ENCODE measurements at places on chromosomes 5 and 9. TPM values are rescaled to one million over a fixed set of nuclear protein-coding genes. Genes with fewer than 3 reads are reported as not detected.

Gene LCN1
- not detected for total RNA-seq

Gene SLC35A4
- total RNA-seq, result 23.7 TPM

Gene PCDH1
- 2.2 TPM for total RNA-seq

Gene TRPM6
- total RNA-seq, result not detected

Gene TRIM7
- total RNA-seq, result 16.1 TPM

DNA sequence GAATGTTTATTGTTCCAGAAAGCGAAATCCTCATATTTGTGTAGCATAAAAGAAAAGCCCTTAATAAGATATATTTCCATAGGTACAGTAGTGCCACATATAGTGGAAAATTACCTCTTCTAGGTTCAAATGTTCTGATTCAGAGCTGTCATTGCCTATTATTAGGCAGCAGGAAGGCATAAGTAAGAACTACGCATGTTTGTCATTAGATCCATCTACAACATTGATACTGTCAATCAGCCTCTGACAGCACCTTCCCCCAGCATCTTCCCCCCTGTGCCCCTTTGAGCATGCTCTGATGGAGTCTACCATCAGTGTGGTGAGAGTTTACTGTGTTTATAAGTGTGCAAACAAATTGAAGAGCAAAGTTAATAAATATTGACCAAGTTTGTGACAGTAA lies 816.1 kb downstream of the TLE4 start:
- DNase-seq, result no peak

GRCh38 chr9:20016611-20017010 lies 227.8 kb upstream of the SLC24A2 start:
- no peak for DNase-seq

GRCh38 chr9:126704892-126705766 lies 91.4 kb downstream of the LMX1B start:
- peak; percentile 50 for DNase-seq

DNA sequence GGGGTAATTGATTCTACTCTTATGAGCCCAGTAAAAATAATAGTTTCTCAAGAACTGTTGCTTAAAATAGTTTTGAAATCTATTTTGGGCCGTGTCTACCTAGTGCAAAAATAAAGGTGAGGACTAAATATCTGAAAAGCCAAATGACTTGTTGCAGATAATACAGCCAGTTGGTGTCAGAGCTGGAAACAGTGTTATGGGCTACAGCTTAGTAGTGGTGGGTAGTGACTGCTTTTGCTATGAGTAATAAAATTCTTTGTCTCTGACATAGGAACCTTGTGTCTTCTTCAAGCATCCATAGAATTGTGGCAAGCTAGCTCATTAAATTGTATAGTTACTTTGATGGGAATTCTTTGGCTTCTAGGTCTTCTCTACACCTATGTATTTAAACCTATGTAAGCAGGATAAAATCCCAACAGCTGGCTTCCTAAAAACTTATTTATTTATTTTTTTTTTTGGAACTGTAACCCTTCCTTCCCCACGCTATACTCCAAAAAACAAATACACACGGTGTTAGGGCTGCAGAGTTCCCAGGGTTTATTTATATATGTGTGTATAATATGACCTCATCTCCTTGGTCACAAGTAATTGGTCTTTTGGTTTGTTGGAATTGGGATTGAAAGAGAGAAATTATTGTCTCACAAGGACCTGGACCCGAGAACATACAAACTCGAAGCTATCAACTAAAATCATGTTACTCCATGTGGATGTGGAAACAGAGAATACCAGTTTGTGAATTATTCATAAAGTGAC lies 138.0 kb downstream of the NUDT12 start:
- peak; percentile 66 for DNase-seq

DNA sequence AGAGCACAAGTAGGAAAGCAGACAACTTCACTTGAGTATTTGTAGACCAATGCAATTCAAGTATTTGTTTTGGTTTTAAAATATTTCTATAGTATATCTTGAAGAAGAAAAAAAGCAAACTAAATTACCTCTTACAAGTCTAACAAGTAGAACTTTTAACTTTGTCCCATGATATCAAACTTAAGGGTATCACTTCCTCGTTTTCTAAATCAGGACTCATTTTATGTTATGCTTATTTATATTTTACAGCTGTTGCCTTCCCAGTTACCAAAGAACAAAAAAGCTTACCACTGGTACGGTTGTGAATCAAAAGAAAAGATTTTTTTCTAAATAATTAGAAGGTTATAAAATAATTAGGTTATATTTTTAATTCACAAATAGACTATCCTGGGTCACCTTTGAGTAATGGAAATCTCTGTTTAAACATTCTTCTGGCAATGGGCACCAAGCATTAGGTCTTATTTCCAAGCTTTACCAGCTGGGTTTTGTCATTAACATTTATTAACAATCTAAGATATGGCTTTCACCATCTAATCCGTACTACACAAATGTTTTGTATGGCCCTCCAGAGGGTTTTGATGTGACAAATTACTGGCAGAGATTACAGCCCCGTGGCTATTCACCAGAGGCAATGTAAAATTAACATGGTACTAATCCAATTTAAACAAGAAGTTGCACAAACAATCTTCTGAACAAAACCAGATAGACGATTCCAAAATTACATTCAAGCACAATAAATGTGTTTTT lies 63.6 kb downstream of the CEP120 start:
- DNase-seq, result no peak

GRCh38 chr5:10932426-10932825 lies 171.4 kb upstream of the DAP start:
- peak; percentile 44 for DNase-seq

DNA sequence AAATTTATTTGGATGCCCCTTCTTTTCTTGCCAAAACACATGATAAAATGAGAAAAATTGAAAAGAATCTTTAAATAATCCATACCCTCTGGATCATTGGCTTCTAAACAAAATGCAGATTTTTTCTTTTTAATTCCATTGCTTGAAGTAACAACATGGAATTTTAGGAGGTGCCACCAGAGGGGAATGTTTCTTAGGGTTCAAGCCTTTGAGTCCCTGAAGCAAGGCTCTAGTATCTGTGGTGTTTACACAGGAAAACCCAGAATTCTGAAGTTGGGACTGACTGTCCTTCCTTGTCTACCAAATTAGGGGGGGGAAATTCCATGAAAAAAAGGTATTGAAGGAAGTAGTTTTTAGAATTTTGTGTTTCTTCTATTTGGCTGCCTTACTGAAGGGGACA lies 69.4 kb downstream of the LMNB1 start:
- no peak for DNase-seq

DNA sequence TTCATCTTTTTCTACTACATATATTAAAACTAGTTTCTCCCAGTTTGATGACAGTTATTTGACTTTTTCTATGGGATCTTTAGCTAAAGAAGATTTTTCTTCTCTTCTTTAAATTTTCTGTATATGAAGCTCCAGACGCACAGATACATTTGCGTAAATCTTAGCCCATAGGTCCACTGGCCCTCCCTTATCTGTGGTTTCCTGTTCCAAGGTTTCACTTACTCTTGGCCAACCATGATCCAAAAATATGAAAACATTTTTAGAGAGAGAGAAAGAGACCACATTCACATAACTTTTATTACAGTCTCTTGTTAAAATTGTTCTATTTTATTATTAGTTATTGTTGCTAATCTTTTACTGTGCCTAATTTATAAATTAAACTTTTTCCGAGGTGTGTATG lies 270.2 kb upstream of the DAPK1 start:
- DNase-seq, result no peak

DNA sequence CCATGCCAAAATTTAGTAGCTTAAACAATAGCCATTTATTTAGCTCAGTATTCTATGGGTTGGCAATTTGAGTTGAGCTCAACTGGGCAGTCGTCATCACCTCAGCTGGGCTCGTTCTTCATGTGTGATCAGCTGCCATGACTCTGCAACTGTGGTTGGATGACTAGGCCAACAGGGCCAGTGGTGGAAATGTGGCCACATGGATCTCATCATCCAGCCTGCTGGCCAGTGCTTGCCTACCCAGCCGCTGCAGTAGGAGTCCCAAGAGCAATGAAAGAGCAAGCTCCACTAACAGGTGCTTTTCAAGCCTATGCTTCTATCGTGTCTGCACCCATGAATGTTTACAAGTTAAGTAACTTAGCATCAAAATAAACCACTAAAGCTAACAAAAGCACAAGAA lies 158.0 kb downstream of the ATPSCKMT start:
- DNase-seq, result no peak

DNA sequence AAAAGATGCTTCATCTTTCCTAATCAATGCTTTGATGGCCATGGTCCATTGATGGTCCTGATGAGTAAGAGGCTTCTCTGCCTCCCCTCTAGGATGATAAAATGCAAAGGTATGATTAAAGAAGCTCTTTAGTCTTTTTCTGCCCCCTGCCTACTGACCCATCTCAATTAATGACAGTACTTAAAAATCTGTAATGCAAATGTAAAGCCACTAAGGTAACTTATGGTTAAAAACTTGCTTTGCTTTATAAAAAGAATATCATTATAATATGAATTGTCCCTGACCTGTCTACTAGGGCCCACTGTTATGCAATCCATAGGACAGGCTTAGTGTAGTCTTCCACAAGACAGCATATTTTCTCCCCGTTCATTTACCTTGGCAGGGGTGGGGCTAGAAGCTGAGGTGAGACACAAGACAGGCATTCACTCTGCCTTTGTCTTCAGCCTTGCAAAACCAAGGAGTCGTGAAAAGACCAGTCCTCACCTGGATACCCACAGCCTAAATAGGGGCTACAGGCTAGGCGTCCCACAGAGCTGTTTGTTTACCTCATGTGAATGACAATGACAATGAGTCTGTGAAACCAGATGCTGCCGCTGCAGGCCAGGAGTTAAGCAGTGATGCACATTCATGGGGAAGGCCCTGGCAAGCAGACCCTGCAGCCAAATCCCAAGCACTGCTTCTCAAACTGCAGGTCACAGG lies 60.4 kb downstream of the BNC2 start:
- no peak for DNase-seq

DNA sequence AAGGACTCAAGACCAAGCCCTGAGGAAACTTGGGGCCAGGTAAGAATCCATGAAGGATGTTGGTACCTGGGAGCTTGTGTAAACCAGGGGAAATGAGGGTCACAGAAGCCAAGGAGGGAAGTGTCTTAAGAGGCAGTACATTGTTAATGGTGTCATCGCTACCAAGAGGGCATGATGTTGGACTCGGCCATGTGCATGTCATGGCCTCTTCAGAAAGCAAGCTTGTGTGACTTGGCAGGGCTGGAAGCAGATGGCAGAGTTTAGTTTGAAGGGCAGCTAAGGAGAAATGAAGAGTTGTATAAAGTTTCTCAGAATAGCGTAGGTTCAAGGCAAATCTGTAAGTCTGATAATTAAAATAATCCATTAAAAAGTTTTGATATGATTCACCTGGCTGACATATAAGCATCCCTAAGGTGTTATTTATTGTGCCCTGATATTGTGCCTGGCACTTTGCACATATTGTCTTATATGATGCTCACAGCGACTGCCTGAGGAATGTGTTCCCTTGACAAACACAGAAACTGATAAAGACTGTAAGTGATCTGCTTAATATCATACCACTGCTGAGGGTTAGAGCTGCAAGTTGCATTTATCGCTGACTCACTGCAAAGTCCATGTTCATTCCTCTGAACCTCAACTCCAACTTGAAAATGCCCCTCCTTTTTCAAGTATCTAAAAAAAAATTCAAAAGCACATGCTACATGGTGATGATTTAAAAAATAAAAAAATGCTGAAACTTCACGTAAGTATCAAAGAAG lies 81.3 kb upstream of the PTPN3 start:
- DNase-seq, result no peak

DNA sequence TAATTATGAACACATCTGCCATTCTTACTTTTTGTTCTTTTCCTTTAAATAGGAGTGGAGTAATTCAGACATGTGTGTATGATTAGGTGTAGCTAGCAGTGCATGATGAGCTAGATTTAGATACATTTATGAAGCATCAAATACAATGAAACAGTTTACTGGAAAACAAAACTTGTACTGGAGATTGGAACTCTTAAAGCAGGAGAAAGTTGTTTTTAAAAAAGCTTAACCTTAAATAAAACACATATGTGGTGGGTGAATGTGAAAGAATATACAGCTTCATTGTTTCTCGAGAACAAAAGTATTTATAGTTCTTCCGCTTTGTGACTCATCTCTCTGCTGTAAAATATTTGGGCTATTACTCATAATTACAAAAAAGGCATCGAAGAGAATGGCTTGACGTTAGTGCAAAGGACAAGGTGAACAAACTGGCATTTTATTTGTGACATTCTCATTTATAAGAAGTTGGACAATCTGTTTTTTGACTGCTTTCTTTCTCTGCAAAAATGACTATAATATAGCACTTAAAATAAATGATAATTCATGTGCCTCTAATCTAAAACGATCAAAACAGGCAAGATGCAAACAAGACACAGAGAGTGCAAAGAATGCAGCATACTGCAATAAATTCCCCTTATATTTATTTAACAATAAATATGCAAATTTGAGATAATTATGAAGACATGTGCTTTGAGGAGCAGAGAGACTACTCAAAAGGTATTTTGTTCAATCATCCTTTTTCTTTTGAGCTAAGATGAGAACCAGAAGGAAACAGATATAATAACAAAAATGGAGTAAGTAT lies 478.8 kb downstream of the CETN3 start:
- DNase-seq, result peak; percentile 79

DNA sequence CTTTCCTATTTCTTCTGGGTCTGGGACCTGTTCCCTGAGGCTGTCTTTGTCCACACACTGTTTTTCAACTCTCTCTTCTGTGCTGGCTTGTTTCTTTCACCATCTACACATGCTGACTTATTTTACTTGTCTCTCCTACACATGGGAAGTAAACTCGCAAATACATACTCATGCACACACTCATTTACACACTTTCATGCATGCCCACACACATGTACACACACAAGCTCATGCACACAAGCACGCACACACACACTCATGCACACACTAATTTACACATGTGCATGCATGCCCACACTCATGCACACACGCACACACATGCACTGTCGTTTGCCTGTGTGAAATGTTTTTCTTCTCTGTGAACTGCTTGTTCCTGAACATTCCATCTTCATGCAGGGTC lies 169.0 kb downstream of the IRX2 start:
- DNase-seq, result no peak

GRCh38 chr5:134101686-134102439 lies 12.6 kb upstream of the TCF7 start:
- DNase-seq, result peak; percentile 43

GRCh38 chr9:6564360-6564759 lies 81.2 kb downstream of the GLDC start:
- no peak for DNase-seq

DNA sequence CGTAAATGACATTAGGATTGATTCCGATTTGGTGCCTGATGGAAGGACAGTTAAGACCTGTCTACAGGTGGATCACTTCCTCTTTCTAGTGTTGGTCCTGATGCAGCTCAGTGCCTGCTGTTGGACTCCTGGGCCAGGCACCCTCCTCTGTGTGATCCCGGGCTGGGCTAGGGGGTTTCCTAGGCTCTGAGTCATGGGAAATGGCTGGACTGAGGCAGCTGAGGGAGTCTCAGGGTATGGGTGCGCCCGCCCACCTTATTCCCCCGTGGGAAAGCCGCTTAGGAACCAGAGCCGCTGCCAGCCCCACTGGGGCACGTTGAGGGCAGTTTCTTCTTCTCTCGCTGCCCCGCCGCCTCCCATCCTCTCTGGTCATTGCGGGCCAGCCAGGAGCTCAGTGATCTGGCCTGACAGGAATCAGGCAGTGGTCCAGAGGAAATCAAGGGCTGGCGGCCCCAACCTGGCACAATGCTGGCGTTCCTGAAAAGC lies 12.9 kb downstream of the TCF7 start:
- DNase-seq, result peak; percentile 51

GRCh38 chr9:97740848-97741821 lies 44.0 kb upstream of the XPA start:
- peak; percentile 61 for DNase-seq

Data from RPMI7951 (cell line).